ENCODE measurements at places on chromosomes 12 and 14.
A peak's percentile ranks its signal among the peaks of the same experiment; 100 is the strongest.

DNA sequence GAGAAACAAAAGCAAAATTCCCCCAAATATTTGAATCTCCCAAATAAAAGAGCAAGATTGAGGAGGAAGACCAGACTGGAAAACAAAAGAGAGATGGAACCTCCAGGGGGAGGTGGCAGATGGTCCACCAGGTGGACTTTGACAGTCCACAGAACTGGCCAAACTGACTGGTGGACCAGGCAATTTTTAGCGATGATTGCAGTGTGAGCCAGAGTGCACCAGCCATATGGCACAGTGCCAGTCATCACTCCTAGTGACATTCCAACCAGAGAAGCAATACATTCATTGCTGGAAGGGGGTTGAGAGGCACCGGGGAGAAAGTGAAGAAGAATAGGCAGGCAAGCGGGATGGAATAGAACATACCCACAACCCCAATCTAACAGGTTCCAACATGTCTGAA lies 182.9 kb downstream of the EXOC5 start:
- DNase-seq = peak; percentile 82

GRCh38 chr14:72663076-72663487 lies 230.8 kb downstream of the DPF3 start:
- DNase-seq = no peak

DNA sequence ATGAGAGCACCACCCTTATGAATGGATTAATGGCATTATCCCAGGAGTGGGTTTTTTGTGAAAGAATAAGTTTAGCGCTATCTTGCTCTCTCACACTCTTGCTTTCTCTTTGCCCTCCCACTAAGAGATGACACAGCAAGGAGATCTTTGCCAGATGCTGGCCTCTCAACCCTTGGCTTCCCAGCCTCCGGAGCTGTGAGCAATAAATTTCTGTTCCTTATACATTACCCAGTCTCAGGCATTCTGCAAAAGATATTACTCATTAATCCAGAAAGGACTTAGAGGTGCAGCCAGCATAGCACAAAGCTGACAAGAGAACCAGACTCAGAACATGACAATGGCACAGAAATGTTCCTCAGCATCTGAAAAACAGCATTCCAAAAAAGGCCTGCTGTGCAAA lies 190.6 kb downstream of the ITPR2 start:
- DNase-seq = no peak

GRCh38 chr14:104895786-104896661 lies 28.7 kb upstream of the PLD4 start:
- peak; percentile 17 for DNase-seq

- no peak for DNase-seq
These were observed 152.5 kb upstream of the PLEKHG7 start for GRCh38 chr12:92550254-92550653.

Data from NCI-H1417 treated with DMSO at 0.1 percent for 48 hours (cell line).